ENCODE measurements at places on chromosomes 2 and 18. TPM values are rescaled to one million over a fixed set of nuclear protein-coding genes. Genes with fewer than 3 reads are reported as not detected.

Gene UGT1A4
- total RNA-seq, result not detected

GRCh38 chr2:126329173-126329572, 326.8 kb upstream of the GYPC start:
- no peak for DNase-seq

GRCh38 chr2:97900806-97901205, 94.9 kb downstream of the TMEM131 start:
- DNase-seq, result no peak

DNA sequence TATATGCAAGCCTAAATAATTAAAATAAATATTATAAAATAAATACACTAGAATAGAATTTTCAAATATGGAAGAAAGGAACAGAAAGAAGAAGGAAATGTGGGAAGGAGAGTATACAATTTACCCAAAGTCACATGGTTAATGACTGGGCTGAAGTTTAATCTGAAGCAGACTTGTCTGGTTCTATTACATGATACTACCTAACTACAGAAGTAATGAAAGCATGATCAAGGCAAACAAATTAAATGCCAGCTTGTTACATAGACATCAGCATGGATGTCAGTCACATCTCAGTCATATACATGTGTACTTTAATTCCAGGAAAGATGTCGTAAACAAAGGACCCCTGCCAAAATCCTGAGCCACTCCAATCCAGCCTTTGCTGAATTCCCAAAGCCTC, 1060.8 kb downstream of the CNTNAP5 start:
- DNase-seq, result no peak

DNA sequence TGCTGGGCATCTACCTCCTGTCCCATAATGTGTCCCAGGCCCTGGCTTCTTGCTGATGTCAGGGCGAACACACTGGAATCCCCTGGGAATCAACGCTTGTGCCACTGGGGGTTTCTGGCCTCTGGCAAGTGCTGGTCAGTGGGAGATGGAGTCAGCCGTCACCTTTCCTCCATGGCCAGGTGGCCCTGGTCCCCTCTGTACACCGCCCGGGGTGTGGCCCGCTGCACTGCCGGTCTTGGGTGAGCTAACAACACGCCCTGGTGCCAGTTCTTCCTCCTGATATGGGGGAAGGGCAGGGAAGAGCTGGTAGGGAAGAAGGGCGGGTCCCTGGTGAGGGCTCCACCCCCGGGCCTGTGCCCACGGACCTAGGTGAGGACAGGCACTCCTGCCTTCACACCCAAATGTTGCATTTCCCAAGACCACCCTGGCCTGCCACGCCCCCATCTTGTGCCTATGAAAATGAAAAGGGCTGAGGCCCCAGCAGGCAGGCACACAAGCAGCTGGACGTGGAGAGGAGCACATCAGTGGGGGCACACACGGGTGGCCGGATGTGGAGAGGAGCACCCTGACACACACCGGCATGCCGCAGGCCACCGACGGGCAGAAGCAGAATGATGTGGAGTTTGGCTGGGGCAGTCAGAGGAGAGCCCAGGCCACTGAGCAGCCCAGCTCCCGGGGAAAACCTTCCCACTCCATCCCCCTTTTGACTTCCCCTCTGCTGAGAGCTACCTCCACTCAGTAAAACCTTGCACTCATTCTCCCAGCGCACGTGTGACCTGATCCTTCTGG, 140.5 kb downstream of the ASB1 start:
- no peak for DNase-seq

DNA sequence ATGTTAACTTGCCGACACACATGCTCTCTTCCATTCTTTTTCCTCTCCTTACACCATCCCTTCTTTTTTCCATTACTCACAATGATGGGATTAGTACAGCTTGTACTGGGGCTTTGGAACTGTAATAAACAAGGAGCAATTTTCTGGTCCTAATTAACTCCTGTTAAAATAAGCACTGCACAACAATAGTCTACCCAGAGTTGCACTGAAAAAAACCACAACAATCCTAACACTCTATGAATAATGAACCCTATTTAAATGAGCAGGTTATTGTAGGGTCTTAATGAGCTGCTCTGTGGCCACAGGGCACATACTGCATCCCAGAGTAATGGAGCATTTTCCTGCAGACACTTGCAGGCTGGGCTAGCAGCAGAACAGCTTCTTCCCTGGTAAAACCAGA, 380.3 kb downstream of the NRXN1 start:
- DNase-seq, result no peak

DNA sequence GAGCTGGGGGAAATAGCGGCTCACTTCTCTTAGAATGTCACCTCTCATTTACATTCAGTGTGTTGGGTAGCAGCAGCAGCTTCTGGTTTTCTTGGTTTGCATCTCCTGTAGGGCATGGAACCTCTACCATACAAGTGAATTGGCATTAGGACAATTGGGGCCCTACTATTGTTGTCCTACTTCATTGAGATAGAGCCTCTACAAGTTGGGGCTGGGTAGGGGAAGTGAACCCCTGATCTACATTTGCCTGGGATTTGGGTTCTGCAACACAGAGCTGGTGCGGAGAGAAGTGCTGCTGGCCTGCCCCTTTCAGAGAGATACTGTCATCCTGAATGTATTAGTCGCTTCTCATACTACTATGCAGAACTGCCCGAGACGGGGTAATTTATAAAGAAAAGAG, 391.6 kb upstream of the HS6ST1 start:
- no peak for DNase-seq

DNA sequence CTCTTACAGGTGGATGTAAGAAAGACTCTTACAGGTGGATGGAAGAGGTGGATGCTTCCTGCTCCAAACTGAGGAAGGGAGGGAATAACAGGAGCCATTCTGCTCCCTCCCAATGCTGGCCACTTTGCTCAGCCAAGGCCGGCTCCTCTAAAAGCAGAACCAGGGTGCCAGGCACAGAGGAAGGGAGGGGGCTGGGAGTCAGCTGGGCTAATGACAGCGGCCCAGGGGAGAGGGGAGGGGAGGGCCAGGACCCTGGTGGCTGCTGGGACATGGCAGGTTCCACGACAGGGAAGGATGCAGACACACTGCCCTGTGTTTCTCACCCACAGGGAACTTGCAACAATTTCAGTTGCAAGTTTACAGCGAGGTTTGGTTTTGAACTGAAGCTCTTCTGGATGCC, 173.4 kb downstream of the ANAPC1 start:
- no peak for DNase-seq

- peak; percentile 51 for DNase-seq
Measured at GRCh38 chr2:229927817-229928321, 5.6 kb downstream of the FBXO36 start.

- no peak for DNase-seq
Measured at GRCh38 chr18:35513181-35513936, 15.6 kb upstream of the INO80C start.
